Activated naive CD8-positive, alpha-beta T cell treated with anti-CD3 and anti-CD28 coated beads, Interleukin-2, amount 50 U/mL, for 16 hours (primary cell): ENCODE measurements at places on chromosomes 2 and 18.

DNA sequence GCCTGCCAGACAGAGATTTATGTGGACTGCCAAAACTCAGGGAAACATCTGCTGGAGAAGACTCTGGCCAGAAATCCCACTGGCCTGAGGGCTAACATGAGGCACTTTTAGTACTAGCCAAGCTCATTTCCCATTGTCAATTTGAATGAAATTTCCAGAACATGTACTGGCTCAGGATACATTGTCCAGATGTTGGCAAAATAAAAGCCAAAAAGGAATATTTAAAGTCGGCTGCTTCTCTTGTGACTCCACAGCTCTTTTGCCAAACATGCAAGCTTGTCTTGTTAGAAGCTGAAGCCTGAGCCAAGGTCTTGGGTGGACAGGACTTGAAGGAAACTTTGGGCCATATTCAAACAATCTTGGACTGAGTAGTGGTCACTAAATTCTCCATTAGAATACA, 215.5 kb downstream of the NCKAP5 start:
- DNase-seq, result no peak

DNA sequence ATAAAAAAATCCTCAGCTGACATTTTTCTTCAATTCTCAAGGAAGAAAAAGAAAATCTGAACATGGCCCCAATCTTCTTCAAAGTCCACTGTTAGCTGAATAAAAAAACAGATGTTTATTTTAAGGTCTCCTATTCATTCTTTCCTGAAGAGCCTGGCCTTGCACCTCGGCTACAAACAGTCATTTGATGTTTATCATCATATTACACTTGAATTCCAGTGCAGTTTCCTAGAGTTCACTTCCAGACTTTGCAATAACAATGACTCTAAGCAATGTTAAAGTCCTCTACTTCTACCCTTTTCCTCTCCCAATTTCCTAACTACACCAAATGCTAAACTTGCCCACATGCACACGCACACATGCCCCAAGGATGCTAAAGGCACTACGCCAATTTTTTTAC, 70.1 kb downstream of the NOL10 start:
- no peak for DNase-seq

- DNase-seq, result no peak
Measured at GRCh38 chr2:26598336-26598995, 42.7 kb downstream of the CIB4 start.

- DNase-seq, result no peak
Measured at GRCh38 chr2:72157871-72158771, 10.5 kb upstream of the CYP26B1 start.

- DNase-seq, result no peak
Measured at GRCh38 chr18:54718408-54718773, 109.9 kb upstream of the RAB27B start.

DNA sequence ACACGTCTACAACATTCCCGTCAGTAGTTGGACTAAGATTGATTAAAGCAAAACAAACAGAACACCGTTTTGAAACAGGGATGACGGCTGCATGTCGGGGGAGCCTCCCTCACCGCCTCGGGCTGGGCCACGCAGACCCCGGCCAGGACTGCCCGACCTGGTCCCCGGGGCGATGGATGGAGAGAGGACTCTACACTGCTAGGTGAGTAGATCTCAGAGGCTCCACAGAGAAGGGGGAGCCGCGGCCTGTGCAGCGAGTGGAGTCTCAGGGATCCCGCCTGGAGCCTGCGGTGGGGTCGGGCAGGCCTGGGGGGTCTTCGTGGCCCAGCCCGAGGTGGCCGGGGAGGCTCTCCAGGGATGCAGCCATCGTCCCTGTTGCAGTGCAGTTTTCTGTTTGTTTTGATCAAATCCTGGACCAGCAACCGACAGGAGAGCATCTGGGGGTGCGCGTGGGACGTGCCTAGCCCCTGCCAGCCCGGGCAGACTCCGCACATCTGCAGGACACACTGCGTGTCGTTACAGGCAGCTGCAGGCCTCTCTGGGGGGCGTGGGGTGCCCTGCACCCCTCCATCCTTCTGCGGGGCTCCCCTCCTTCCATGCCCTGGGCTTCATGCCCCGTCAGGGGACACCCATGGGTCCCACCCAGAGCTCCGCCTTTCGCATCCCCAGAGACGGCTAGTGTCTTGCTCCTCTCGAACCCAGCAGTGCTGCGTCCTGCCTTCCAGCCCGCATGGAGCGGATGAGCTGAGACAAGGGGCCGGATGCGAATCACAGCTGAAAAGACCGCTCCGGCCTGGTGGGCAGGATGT, 143.6 kb downstream of the RTP5 start:
- no peak for DNase-seq

DNA sequence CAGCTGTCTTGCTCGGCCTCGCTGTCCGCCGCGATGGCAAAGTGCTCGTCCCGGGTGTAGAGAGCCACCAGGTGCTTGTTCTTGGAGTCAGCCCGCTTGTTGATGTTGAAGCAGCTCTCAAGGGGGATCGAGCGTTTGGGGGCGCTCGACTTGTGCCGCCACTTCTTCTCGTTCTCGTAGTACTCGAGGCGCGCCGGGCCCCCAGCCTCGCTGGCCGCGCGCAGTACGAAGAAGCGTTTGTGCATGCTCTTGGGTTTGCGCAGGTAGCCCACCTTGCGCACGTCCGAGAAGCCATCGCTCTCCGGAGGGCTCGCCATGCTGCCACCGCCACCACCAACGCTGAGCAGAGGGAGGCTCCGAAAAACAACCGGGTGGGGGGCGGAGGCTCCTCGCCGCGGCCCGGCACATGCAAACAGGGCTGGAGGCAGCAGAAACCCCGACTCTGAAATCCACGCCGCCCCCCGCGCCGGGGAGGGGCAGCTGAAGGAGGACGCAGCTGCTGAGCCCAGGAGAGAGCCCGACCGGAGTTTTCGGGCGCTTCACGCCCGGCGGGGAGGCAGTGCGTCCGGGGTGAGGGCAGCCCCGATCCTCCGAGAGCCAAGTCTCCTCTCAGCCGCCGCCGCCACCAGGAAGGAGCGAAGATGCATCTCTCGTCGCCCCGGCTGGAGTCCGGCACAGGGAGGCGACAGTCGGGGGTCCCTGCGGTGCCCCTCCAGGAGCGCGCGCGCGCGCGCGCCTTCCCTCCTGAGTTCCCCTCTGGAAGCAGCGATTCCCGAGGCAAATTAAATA, 1.0 kb downstream of the IRS1 start:
- DNase-seq, result no peak

DNA sequence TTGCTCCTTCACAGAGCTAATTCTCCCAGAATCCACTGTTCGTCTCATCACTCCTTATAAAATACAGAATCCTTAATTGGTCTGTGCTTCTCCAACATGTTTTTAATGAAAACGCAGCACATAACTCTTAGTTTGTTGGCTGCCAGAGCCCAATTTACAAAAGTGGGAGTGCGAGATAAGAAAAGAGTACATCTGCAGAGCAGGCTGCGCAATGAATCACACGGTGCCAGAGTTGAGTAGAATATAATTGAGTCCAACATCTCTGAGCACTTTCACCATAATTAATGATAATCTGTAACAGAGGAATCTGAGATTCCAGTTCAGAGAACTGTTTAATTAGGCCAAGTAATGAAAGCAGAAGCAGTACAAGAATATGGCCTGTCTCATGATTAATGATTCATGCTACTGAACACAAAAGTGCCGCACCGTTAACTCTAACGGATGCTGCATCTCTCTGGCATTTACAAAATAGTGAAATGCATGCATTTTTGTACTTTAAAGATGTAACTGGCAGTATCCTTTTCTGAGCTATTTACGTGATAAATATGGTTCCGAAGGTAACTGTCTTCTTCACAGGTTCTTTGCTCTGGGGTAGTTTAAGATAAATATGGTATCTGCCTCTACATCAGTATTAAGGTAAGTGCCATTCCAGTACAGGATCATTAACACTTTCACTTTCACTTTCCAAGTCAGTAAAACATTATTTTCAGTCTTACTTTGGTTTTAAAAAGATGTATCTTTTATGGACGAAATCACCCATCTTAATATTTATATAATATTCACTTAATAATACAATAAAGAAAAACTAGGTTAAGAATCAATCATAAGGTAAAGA, 785.6 kb downstream of the NR4A2 start:
- no peak for DNase-seq

- DNase-seq, result no peak
Measured at GRCh38 chr2:52340171-52340570, 1308.2 kb upstream of the NRXN1 start.
